ENCODE measurements at places on chromosomes 11 and 22.
A peak's percentile ranks its signal among the peaks of the same experiment; 100 is the strongest.

GRCh38 chr11:702462-703461 lies 3.3 kb upstream of the EPS8L2 start:
- DNase-seq, result no peak

DNA sequence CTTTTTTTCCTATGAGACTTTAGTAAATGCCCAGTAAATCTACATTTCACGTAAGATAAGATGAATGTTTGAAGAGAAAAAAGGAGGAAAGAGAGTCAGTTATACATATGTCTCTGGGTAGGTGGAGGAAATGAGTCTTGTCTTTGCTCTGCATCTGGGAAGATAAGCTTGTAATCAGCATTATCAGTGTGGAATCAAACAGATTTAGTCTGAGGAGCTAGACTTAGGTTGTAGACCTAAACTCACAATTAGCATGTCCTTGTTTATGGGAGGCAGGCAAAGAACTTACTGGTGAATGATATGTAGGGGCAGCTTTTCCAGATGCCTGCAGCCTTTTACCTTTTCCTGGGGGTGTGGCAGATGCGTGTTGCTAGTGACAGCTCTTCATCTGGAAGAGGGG lies 962.3 kb downstream of the TBC1D22A start:
- no peak for DNase-seq

DNA sequence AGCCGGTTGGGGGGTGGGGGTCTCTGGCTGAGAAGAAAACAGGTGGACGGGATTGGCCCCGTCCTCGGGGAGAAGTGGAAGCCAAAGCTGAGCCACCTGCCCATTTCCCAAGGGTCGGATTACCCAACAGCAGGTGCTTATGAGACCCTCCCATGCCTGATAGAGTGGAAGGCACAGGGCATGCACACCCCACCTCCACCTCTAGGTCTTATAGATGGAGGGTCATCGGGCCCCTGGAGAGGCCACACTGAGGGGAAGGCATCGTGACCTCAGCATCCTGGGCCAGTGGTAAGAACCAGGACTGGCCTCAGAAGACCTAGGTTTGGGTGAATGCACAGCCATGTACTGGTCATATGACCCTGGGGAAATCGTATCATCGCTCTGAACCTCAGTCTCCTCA lies 85.9 kb downstream of the BUD13 start:
- DNase-seq, result no peak

GRCh38 chr22:34841911-34842310 lies 224.0 kb upstream of the ISX start:
- no peak for DNase-seq

DNA sequence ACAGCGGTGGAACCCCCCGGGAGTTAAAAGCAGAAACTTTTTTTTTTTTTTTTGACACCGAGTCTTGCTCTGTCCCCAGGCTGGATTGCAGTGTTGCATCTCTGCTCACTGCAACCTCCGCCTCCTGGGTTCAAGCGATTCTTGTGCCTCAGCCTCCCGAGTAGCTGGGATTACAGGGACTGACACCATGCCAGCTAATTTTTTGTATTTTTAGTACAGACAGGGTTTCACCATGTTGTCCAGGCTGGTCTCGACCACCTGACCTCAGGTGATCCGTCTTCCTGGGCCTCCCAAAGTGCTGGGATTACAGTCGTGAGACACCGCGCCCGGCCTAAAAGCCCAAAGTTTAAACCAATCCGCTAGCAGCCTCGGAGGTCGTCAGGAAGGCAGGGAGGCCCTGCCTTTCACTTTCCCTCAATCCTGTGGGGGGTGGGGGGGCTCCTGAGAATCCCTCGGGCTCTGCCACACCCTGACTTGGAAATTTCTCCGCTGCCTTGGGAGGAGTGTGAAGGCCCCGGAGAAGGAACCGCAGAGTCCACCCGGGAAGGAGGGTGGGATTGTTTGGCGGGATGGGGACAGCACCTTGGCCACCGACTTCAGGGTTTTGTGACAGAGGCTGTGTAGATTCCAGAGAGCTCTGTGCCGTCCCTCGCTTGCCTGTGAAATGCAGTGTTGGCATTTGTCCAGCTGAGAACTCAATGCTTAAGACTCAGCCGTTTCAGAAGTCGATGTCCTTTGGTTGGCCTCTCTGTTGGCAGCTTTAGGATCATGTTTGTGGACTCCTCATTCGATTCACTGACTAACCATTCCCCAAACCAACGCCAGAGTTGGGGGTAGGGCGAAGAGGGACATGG lies 1.0 kb downstream of the ARHGAP8 start:
- no peak for DNase-seq

DNA sequence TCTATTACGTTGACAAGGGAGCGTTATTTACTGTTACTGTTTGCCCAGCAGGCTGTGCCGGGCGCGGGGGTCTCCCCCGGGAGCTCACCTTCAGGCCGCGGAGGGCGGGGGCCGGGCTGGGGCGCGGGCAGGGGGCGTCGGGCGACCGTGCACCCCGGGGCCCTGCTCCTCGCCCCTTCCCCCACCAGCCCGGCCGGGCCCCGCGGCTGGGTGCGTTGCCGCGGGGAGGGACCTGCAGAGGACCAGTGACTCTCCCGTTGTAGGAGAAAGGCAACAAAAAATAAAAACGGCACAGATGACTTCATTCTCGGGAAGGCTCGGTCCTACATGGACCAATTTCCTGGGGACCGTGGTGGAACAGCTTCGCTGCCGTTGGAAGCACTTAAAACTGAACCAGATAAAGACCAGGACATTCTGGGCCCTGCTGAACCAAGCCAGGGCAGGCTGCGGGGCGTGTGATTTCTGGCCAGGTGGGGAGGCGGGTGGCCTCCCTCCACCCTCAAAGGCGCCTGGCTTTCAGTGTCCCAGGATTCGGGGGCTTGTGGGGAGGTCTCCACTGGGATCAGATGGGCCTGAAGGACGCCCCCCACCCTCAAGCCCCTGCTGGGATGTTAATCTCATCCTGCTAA lies 57.4 kb downstream of the IGLL1 start:
- no peak for DNase-seq

GRCh38 chr11:46207270-46207669 lies 70.2 kb upstream of the CREB3L1 start:
- DNase-seq, result no peak

GRCh38 chr11:83948200-83948599 lies 662.0 kb upstream of the CCDC90B start:
- DNase-seq, result no peak

DNA sequence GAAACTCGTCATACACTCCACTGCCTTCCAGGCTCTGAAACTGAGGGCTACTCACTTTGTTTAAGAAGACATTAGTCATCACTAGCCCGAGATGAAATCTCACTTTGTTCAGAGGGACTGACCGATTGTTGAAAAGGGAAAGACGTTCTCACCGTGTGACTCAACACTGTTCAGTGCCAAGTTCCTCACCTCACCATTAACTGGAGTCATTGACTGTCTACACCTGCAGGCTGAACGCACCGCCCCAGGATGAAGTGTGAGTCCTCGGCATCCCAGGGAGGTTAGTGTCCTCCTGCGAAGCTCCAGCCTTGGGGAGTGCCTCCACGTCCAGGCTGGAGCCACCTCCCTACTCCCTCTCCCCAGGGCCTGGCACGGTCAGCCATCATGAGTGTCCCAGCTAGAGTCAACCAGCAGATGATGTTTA lies 30.4 kb downstream of the FADD start:
- DNase-seq, result no peak

DNA sequence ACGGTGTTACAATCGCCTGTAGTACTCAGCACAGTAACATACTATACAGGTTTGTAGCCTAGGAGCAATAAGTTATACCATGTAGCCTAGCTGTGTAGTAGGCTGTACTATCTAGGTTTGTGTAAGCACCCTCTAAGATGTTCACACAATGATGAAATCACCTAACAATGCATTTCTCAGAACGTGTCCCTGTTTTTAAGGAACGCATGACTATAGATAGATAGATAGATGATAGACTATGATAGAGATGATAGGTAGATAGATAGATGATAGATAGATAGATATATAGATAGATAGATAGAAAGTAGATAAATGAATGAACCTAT lies 203.9 kb downstream of the FAM76B start:
- DNase-seq, result no peak

DNA sequence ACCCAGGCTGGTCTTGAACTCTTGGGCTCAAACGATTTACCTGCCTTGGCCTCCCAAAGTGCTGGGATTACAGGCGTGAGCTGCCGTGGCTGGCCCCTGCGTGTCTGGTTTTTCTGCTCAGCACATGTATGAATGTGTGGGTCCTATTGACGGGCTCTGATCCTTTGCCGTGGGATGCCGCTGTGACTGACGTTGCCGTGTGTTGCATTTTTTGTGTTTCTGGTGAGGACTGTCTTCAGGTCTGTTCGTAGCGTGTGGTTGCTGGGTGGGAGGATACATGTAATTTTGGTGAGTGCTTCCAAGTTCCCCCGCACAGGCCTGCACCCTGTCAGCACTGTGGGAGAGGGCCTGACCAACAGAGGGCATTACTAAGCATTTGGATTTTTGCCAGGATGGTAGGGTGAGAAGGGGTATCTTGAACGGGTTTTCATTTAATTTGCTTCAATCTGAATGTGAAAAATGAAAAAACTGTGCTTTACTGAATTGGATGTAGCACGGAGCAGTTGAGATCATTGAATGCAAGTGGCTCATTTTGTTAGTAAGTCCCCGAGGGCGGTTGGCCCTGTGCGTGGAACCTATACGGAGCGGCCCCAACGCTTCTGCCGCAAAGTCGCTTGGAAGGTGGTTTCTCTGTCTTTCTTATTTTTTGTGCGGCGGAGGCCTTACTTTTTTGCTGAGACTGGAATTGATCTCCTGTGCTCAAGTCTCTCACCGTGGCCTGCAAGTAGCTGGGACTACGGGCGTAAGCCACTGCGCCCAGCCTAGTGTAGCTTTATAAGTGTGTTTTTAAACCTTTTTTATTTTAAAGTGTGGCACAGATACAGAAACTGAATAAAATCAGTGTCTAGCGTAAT lies 8.2 kb downstream of the ZBED4 start:
- no peak for DNase-seq

- no peak for DNase-seq
Measured at GRCh38 chr11:121207485-121208115, 85.0 kb upstream of the SC5D start.

- DNase-seq, result no peak
Measured at GRCh38 chr11:116515664-116516184, 257.1 kb downstream of the BUD13 start.

- DNase-seq, result peak; percentile 46
Measured at GRCh38 chr11:63999349-64000025, 13.2 kb downstream of the OTUB1 start.

DNA sequence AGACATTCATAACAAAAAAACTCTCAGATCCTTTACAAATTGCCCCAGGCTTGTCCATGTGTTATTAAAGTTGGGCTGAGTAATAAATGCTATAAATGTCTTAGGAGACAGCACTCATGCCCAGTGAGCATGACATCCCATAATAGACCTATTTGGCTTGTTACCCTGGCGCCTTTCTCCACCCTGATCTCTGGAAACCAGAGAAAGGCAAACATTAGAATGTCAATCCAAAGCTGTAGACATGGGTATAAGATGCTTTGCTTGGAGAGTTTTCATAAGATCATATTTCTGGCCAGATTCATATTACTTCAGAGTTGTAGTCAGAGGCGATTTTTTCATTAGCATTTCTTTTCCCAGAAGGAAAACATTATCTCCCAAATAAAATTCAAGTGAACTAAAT lies 161.3 kb upstream of the UBASH3B start:
- DNase-seq, result no peak

- no peak for DNase-seq
Measured at GRCh38 chr11:100404907-100405306, 282.2 kb upstream of the ARHGAP42 start.

- no peak for DNase-seq
Measured at GRCh38 chr22:46071451-46072109, 78.7 kb upstream of the PPARA start.

GRCh38 chr11:14148653-14149273 lies 186.2 kb downstream of the SPON1 start:
- DNase-seq, result peak; percentile 5

- no peak for DNase-seq
Measured at GRCh38 chr22:22761606-22761962, 117.2 kb downstream of the GGTLC2 start.

- DNase-seq, result no peak
Measured at GRCh38 chr11:100712583-100712982, 25.5 kb downstream of the ARHGAP42 start.

DNA sequence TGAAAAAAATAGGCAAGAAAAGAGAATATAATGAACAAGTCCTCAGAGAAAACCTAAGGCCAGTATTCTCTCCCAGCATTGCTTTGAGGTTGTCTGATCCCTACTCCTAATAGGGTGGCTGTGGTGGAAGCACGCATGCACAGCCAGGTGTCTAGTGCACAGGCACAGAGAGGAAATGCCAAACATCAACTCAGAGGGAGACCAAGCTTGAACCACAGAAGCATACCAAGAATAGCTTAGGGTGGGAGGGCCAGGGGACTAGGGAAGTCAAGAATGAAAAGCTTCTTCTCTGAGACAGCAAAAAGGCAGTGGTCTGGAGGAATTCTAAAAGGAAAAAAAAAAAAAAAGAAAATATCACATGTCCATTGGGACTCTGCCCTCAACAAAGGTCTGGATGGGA lies 244.1 kb upstream of the API5 start:
- DNase-seq, result no peak

DNA sequence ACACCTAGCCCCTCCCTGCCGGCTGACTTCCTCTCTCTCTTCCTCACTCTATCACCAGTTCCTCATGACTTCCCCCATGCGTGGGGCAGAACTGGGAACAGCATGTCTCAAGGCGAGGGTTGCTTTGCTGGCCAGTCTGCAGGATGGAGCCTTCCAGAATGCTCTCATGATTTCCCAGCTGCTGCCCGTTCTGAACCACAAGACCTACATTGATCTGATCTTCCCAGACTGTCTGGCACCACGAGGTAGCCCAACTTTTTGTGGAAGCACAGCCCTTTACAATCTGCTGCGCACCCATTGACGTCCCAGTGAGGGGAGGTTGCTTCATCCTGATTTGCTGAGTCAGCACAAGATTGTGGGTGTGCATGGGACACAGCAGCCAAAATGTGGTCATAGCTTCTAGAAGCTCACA lies 8.6 kb downstream of the TCN2 start:
- DNase-seq, result no peak

- DNase-seq, result no peak
Measured at GRCh38 chr11:70073871-70074371, 4.2 kb upstream of the ANO1 start.

DNA sequence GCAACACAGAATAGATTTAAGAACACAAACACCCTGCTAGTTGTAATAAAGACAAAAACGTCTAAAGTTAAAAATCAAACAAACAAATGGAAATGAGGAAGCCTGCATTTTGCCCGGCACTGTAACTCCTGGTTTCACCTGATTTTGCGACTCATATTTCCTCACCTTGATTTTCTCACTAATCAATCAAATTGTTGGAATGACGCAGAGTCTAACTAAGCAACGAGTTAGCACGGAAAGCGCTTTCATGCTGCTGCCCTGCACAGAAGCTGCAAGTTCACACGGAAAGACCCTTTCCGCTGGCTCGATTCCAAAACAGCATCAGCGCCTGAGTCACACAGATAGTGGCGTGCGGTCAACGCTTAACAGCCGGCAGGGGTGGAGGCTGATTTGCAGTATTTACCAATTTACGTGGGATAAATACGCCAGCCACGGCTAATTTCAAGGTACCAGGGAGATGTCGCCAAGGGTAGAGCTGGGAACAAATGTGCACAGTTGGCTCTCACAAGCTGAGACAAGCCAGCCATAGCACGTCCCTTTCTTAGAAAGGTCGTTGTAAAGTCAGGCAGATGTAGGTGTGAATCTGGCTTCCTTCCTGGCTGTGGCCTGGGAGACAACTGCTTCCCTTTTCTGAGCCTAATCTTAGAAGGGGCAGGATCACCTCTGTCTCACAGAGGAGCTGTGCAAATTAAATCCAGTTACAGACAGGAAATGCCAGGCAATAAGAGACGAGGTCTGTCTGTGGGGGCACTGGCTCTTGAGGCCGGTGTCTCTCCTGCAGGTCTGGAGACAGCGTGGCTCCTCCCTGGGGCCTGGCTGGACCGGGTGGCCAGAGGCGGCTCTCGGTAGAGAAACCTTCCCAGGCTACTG lies 76.9 kb upstream of the TTLL12 start:
- peak; percentile 74 for DNase-seq
